ENCODE measurements at places on chromosomes 16 and 17. TPM values are rescaled to one million over a fixed set of nuclear protein-coding genes. Genes with fewer than 3 reads are reported as not detected.

Gene ITGAL
- total RNA-seq: not detected

Gene FOXL1
- 0.72 TPM for total RNA-seq

Gene FMNL1
- total RNA-seq: 6.0 TPM

Gene SLFN12L
- not detected for total RNA-seq

Gene TERB1
- total RNA-seq: 0.21 TPM

Data from tracheal epithelial cell (primary cell).